ENCODE measurements at places on chromosomes 16 and 17. TPM values are rescaled to one million over a fixed set of nuclear protein-coding genes. Genes with fewer than 3 reads are reported as not detected.

DNA sequence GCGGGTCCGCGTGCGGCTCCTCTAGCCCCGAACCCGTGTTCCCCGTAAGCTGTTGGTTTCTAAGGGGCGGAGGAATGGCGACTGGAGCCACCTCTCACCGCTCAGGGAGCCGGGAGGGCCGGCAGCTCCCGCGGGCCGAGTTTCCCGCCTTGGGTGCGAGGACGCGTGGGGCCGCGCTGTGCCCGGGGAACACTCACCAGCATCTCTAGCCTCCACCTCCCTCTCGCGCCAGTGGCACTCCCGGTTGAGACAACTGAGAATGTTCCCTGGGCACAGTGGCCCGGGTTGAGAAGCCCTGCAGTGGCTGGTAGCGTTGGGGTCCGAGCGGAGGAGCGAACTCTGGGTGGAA, 560 bp downstream of the TELO2 start:
- peak; percentile 60 for DNase-seq

GRCh38 chr17:38363016-38363415, 11.4 kb downstream of the SOCS7 start:
- no peak for DNase-seq

GRCh38 chr16:87895641-87896141, 26.4 kb upstream of the SLC7A5 start:
- DNase-seq, result peak; percentile 89

NECAB2 gene
- total RNA-seq, result not detected
